ENCODE measurements at places on chromosomes 11 and 22. TPM values are rescaled to one million over a fixed set of nuclear protein-coding genes. Genes with fewer than 3 reads are reported as not detected.

CEP126 gene
- 1.1 TPM for total RNA-seq

OR5A1 gene
- total RNA-seq: not detected

DDX25 gene
- total RNA-seq: 0.12 TPM

OR9G1 gene
- not detected for total RNA-seq

OR8G1 gene
- total RNA-seq: not detected

SLC22A24 gene
- total RNA-seq: not detected

TIMP3 gene
- 62.1 TPM for total RNA-seq

FOXRED1 gene
- total RNA-seq: 10.4 TPM

VSTM5 gene
- under 0.01 TPM for total RNA-seq

CCDC82 gene
- 10.9 TPM for total RNA-seq

DEUP1 gene
- not detected for total RNA-seq

OR8J3 gene
- total RNA-seq: not detected

MUC6 gene
- not detected for total RNA-seq

MTCH2 gene
- 72.7 TPM for total RNA-seq

CARD10 gene
- total RNA-seq: 4.3 TPM

CHRM1 gene
- not detected for total RNA-seq

MRPL17 gene
- total RNA-seq: 62.2 TPM
